CD4-positive, alpha-beta T cell treated with Interleukin-6 for 4 hours (primary cell): ENCODE measurements at places on chromosomes 5 and 9.

- no peak for DNase-seq
Observed at GRCh38 chr5:77852068-77852513, 76.0 kb upstream of the TBCA start.

DNA sequence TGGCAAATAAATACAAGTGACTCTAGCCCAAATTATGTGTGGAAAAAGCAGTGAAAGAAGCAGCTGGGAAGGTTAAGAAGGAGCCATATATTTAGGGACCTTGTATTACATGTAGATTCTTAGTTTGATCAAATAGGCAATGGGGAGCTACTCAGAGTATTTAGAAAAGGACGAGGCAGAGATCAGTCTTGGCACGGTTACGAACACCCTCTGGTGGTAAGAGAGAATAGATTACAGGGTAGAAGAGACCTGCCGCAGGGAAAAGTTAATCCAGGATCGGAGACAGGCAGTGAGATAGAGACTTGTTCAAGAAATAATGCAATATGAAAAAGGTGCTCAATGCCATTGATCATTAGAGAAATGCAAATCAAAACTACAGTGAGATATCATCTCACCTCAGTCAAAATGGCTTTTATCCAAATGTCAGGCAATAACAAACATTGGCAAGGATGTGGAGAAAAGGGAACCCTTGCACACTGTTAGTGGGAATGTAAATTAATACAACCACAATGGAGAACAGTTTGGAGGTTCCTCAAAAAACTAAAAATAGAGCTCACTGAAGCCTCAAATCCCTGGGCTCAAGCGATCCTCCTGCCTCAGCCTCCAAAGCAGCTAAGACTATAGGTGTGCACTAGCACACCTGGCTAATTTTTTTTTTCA lies 12.0 kb downstream of the INIP start:
- DNase-seq, result no peak

- DNase-seq, result no peak
Observed at GRCh38 chr5:169223595-169223953, 77.4 kb downstream of the SLIT3 start.

DNA sequence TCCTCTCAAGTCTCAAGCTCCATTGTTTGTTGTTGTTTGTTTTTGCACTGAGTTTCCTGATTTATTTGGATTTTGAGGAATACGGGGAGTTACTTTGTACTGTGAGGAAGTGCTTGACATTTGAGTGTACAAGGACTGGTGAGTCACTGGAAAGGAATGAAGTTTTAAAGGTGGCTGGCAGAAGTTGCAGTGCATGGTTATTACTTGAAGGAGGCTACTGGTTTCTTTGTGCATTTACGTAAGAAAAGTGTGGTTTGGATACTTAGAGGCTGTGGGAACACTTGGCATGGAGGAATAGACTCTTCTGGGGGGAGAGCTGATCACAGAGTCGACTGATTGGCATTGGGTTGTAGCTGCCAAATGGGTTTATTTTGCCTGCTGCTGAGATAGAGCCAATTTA lies 919.0 kb downstream of the TAF11L14 start:
- no peak for DNase-seq

DNA sequence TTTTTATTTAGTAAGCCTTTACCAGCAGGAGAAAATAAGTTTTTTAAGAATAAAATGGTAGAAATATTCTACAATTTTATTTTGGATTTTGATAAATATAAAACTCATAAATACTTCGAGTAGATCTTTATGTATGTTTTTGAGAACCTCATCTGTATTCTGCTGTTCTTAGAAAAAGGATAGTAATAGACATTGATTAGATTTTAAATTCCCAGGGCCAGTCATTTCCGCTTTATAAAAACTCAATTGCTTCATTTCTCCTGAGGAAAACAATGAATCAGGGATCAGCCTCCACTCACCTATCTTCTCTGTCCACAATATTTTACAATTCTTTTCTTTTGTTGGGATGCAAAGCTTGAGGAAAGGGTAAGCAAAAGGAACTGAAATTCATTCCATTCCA lies 1983.5 kb upstream of the C9orf72 start:
- DNase-seq, result no peak

GRCh38 chr5:133821311-133821741 lies 147.1 kb downstream of the C5orf15 start:
- DNase-seq, result no peak

- no peak for DNase-seq
Observed at GRCh38 chr5:15902066-15902465, 277.5 kb downstream of the MARCHF11 start.

DNA sequence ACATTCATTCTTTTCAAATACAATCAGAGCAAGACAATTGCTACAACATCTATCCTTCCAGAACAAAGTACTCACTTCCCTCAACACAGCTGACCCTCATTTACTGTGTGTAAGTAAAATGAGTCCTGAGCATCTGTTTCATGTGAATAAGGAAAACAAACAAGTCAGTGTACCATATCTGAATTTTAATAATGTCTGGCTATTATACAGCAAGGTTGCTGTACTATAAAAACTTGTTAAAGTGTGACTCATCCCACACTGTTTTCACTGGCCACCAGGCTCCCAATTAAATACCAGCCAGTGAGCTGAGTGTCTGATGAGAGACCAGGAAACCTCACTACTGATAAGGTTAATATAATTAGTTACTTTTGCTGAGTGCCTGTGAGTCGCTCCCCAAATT lies 339.8 kb downstream of the AGTPBP1 start:
- DNase-seq, result no peak

- no peak for DNase-seq
Observed at GRCh38 chr5:149172261-149172660, 31.0 kb downstream of the ABLIM3 start.

DNA sequence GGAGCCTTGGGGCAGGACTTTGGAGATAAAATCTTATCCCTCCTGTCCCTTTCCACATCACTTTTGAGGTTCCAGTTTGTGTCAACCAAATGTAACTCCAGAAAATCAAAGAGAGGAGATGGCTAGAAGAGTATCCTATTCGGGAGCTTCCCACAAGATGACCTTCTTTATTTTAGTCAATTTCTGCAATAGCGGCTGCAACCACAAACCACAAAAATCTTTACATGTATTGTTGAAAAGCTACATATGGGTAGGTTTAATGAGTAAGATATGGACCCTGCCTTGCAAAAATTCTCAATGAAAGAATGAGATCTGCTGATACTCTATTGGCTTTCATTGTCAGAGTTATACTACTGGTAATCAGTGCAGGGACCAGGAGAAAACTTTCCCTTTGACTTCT lies 92.2 kb upstream of the MAMDC2 start:
- DNase-seq, result no peak

- DNase-seq, result no peak
Observed at GRCh38 chr9:137167747-137168572, 1.9 kb downstream of the LRRC26 start.

DNA sequence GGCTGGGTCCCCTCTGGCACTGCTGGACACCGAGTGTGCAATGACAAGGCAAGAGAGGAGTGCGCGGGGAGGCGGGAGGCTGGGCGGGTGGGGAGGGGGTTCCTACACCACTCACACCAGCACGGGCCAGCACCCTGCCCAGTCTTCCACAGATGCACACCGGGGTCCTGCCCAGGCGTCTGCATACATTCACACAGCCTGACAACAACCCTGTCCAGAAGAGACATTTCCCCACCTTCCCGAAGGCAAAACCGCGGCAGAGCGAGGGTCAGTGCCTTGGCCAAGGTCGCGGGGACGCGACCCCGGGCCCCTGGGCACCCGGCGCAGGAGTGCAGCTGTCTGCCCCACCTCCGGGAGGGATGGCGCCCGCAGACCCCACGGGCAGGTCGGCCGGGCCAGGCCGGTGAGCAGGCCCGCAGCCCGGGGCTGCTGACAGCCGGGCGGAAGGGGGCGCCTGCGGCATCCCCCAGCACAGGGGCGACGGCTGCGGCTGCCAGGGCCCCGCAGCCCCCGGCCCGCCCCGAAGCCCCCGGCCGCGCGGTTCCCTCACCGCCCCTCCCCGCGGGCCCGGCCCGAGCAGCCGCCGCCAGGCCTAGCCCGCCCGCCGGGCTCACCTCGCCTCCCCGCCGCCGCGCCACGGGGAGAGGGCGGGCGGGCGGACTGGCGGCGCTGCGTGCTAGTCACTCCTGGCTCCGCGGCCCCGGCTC lies 496 bp downstream of the MAPK9 start:
- no peak for DNase-seq

- DNase-seq, result no peak
Observed at GRCh38 chr5:155897761-155898160, 429.2 kb upstream of the SGCD start.

DNA sequence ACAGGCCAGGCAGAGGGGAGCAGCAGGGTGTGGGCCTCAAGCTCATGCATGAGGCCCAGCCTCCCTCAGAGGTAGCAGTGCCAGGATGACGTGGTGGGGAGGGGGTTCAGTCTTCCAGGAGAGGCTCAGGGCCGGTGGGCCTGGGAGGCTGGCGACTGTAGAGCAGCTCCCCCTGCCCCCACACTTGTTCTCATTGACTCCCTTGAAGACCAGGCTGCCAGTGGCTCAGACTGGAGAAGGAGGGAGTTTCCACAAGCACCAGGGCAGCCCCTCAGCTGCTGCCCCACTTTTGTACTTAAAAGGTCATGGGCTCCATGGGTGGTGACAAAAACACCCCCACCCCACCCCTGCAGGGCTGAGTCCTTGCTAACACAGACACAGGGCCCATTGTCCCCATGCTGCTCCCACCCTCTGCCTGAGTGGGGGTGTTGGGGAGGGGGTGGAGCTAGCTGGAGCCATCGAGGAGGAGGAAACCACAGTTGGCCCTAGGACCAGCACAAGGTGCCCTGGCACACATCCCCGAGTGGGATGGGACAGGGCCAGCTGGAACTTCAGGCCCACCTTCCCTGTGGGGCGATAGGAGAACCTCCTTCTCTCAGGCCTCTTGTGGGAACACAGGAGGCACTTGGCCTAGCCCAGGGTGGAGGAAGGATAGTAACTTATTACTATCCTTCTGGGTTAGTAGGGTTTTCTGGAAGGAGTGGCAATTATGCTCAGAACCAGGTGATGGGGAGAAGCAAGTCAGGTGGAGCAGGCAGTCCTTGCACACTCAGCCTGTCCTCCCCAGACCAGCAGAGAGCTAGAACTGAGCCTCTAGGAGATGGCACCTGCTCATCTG lies 10.7 kb downstream of the PDLIM4 start:
- no peak for DNase-seq

DNA sequence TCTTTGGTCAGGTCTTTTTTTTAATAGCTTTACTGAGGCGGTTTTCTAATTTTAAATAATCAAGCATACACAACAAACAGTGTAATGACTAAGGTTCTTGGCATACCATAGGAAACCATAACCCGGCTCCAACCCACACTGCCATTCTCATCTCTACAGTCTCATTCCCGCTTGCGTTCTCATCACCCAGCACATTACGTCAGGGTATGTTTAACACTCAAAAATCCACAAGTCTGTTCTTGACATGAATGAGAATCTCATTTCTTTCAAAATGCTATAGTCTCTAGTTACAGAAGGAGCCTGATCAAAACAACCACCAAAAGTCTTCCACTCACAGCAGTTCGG lies 505 bp downstream of the C5orf34 start:
- DNase-seq, result no peak

DNA sequence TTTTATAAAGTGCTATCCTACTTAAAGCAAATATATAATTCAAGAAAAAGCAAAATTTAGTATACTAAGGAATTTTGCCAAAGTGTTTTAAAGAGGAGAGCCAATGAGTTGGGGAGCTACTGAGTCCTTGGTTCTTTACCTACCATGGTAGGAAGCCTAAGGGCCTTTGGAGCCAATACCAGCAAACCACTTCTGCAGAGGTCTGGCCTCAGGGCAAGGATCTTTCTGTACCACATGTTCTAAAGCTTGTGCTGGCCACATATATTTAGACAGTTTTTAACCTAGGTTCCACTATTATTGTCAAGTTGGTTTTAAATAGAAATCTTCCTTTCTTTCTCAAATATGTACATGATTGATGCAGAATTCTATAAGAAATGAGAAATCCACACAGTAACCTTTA lies 172.3 kb upstream of the NREP start:
- DNase-seq, result no peak

DNA sequence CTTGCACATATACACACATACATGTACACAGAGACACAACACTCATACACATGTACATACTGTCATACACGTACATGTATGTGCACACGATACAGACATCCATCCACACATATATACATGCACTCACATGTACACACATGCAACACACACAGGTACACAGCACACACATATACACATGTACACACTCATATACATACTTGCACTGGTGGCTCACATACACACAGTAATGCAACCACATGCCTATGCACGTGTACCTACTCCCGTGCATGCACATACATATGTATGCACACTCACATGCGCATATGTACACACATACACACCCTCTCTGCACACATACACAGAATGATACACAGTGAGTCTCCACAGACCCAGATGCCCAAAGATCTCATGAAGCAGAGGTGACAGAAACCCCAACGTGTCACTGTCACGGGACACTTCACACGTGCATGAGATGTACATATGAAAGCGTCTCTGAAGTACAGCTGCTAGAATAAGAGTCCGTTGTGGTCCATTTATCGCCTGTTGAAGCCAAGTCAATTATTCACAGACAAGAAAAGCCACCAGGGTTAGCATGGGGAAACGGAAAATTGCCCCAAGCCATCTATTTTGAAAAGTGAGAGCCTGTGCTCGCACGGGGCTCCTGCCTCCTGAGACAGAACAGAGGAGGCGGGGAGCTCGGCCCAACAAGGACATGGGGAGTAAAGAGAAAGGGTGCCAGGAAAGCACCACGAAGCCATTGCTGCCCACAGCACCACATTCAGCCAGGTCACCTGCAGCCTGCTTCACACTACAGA lies 24.9 kb downstream of the LPCAT1 start:
- DNase-seq, result no peak

DNA sequence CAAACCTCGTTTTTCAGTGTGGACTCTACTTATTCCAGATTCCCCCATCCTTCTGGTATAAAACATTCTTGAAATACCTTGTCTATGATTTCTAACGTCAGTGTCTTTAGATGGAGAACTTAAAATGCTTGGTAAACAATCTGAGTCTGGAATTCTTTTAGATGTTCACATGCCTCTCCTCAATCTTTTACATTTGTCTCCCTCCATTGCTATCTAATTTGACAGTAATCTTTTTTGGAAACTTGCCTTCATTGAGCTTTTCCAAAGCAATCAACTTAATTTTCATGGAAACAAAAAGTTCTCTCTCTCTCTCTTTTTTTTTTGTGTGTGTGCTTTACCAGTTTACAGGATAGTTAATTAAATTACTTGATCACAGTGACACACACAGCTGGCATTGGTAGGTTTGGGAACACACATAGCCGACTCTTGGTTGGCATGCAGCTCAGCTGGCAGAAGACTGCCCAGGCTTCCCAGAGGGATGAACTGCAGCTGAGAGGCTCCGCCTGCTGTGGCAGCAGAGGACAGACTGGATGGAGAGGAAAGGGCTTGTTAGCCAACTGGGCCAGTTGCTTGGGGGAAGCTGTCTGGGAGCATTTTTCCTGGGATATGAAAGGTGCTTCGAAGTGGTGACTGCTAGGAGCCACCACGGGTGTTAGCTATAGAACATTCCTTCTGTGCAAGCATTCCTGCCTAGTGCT lies 271.3 kb downstream of the ZSWIM6 start:
- DNase-seq, result no peak

DNA sequence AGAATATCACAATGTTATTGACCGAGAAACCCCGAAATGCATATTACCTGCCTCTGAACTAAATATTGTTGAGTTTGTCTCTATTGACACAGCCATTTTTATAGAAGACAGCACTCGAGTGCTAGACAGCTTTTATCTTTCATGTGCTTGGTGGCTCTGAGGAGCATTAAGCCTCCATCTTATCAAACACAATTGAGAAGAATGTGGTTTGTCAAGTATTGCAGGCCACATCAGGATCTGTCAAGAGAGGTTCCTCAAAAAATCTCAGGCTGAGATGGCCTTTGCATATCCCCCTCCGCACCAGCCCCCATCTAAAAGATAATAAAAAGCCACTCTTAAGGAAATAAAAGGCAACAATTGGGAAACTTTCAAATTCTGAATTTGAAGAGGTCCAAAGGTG lies 284.8 kb downstream of the DENND1A start:
- no peak for DNase-seq
